AG09319 (cell line): ENCODE measurements at places on chromosomes 12 and 14.

DNA sequence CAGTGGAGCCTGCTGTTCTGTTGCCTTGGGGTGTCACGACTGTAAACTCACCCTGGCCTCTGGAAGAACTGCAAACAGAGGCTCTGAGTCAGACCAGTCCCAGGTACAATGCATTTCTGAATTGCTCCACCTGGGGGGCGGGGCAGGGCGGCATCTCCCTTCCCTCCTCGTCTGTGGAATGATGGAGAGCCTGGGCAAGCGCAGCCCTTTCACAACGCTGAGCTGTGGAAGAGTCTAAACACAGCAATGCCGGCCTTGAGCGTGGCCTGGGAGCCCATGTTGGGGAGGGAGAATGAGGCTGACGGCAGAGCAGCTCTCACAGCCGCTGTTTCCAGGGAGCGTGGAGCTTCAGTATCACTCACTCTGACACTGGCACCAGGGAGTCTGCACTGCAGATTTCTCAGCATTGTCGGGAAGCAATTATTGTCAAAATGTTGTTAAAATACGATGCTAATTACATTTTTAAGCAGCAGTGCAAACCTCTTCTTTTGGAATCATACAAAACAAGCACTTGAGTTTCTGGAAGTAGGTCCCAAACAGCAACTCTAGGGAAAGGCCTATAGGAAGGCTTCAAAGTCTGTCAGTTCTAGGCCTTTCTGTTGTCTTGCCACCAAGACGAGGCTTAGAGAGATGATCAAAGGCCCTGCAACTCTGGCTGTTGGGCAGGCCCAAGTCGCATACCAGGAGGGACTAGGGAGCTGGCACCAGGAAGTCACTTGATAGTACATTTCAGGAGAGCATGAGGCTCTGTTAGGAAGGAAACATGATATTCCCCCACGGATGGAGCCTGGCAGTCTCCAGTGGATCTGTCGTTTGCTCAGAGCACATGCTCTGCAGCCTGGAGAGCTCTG, 244.0 kb upstream of the FKBP4 start:
- no peak for DNase-seq

GRCh38 chr12:14979468-14979867, 6.6 kb downstream of the PDE6H start:
- no peak for DNase-seq

DNA sequence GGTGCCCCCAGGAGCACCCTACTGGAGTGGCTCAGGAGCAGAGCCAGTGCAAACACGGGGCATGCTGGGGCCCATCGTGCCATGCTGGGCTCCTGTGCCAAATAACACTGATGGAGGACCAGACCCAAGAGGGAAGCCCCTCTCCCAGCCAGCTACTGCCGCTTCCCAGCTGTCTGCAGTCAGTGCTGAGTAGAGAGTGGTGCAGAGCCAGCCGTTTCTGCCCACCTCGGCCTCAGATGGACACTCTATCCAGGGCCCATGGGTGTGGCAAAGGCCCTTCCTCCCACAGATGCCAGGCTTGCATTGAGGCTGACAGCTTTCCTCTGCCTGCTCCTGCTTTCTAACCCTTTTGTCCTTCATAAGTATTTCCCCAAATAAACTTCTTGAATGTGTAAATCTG, 13.2 kb downstream of the CLBA1 start:
- no peak for DNase-seq

GRCh38 chr12:44377443-44378187, 498.5 kb downstream of the NELL2 start:
- DNase-seq, result no peak

DNA sequence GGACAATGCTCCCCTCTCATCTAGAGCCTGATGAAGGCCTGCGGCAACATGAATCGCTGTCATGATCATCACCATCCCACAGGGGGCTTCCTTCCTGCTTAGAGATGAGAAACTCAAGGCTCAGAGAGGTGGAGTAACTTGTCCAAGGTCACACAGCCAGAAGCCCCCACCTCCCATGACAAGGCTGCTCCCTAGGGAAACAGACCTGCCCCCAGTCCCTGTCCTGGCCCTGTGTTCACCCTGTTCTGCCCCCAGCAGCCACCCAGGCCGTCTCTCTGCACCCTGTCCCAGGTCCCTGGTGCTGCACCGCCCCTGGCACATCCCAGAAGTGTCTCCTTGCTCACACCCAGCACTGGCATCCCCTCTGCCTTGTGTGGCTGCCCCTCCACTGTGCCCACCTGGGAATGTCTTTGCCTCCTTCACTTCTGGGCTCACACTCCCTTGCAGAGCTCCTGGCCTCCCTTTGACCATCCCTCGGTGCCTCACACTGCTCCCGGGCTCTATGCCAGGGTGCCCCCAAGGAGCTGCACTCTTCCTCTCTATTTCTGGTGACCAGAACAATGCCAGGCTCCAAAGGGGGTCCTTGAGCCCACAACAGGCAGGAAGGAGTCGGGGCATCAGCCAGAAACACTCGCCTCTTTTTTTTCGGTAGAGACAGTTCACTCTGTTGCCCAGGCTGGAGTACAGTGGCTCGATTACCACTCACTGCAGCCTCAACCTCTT, 70.5 kb downstream of the BCL11B start:
- no peak for DNase-seq

DNA sequence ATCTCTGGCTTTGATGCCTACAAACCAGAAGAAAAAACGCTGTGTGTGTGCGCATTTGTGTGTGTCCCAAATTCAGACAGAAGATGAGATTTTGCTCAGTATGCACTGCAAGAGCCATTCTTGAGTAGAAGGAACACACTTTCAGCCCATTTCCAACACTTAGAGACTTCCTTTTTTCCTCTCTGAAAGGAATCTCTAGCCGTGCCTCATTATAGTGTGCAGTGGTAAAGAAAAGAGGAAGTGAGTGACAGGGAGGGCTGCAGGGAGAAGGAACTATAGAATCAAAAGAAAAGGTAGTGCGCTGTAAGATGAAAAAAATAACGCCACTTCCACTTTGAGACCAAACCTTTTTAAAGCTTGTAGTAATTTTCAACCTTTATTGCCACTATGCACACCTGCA, 1400.9 kb upstream of the FLRT2 start:
- DNase-seq, result no peak

DNA sequence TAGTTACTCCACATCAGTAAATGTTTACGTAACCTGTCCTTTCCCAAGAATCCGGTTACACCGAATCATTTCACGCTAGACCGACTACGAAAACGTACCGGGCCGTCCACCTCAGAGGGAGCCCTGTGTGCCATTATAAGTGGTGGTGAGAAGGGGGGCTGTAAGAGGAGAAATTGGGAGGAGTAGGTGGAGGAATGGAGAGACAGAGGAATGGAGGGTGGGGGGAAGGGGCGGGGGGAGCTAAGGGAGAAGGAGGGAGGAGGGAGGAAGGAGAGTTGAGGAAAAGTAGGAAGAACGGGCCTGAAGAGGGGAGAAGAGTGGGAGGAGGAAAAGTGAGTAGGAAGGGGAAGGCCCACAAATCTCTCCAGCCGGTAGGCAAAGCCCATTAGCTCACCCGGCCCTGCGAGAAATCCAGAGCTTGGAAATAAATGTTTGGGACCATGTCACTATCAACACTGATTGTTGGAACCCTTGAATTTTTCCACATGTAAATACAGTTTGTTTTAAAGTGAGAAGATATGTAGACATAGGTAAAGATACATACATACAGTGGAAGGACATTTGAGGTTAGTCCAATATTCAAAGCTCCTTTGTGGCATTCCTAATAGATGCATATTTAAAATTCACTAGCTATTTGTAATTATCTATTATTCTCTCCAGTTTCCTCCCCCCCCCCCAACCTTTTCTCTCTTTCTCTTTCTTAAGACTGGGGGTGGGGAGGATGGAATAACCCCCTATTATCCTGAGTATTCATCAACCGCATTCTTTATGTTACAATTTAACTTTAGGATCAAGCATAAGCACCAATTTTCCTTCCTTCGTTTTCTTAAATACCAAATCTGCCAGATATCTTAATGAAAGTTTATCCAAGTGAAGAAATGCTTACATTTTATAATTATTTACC, 2.1 kb upstream of the FOXG1 start:
- DNase-seq, result no peak

DNA sequence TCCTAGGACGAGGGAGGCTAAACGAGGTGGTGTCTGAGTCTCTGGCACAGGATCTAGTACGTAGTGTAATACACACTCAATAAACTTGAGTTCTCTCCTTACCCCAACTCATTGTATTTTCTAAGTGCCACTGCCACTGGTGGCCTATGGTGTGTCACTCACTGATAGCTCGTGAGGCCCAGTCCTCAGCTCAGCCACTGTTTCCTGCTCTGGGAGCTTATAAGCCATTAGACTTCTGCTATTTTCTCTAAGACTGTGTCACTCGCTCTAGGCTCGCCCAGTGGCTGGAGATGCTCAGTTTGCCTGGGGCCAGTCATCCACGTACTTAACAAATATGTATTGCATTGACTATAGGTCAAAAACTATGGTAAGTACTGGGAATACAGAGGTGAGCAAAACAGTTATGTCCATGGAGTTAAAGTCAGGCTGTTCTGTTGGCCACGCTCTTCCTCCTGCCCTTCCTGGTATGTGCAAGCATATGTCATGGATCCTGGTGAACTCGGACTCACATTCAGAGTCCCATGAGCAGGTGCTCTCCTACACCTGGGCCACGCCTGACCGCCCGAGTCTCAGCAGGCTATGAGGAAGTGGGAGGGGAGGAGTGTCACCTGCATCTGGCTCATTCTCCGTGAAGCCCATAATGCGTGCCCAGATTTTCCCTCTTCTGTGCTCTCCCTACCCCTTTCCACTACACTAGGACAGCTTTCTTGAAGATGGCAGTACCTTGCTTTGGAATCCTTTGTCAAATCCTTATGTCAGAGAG, 41.6 kb downstream of the DEGS2 start:
- no peak for DNase-seq

DNA sequence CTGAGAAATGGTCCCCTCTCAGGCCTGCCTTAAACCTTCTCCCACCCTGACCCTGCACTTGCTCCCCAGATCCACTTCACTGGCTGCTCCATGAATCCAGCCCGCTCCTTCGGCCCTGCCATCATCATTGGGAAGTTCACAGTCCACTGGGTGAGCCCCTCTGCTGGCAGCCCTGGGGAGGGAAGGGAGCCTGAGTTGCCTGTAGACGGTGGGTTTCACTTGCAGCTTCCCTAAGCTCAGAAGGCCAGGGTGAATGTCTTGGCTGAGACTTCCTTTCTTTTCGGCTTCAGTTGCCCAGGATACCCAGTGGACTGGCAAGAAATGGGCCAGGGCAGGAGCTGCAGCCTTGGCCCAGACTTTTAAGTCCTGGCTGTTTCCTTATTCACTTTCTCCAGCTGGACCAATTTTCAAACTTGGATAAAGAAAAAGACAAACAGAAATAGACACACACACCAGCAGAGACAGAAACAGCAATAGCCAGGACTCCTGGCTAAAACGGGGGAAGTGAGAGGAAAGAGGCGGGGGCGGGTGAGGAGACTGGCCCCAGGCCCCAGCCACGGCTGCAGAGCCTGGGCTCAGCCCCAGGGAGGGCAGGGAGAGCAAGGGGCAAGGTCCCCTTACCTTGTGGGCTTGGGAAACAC, 2.0 kb downstream of the AQP6 start:
- DNase-seq, result no peak

- DNase-seq, result no peak
These were observed 14.5 kb downstream of the ARL6IP4 start for GRCh38 chr12:122994781-122995502.

DNA sequence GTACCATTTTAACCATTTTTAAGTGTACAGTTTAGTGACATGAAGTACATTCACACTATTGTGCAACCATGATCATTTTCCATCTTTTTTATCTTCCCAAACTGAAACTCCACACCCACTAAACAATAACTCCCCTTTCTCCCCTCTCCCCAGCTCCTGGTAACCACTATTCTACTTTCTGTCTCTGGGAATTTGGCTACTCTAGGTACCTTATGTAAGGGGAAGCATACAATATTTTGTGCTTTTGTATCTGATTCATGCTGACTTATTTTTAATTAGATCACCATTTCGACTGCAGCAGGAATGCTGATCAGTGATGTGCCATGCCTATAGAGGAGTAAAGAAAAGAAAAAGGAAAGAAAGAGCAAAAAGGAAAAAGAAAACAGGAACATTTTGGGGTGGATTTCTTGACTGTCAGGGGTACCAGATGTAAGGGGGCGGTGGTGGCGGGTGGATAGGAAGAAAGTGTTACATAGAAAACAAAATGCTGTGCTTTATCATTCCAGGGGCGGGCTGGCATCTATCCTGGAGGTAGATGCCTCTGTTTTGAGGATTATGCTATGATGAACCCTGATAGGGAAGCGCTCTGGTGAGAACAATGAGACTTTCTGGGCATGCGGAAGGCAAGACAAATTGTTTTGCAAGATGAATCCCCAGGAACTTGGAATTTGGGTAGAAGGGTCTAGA, 45.2 kb upstream of the CTDSP2 start:
- no peak for DNase-seq

DNA sequence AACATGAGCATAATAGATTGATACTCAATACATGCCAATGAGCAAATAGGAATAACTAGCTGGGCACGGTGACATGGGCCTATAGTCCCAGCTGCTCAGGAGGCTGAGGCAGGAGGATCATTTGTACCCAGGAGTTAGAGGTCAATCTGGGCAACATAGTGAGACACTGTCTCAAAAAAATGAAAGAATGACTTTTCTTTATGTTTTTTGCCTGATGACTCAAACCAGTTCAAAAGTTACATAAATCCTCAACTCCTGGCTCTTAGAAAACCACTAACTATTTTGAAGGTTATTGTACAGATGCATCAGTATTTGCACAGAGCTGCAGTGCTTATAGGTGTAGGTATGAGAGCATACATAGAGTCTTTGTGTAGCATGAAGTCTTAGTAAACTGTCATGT, 219.2 kb upstream of the RGS6 start:
- DNase-seq, result no peak

- DNase-seq, result no peak
These were observed 404.4 kb downstream of the TRHDE start for GRCh38 chr12:72676556-72676955.

- no peak for DNase-seq
These were observed 93.9 kb downstream of the PLBD1 start for GRCh38 chr12:14473707-14474287.

- no peak for DNase-seq
These were observed 119.3 kb upstream of the FSCB start for GRCh38 chr14:44626423-44626822.

GRCh38 chr14:101313268-101313667, 248.0 kb upstream of the DIO3 start:
- no peak for DNase-seq

DNA sequence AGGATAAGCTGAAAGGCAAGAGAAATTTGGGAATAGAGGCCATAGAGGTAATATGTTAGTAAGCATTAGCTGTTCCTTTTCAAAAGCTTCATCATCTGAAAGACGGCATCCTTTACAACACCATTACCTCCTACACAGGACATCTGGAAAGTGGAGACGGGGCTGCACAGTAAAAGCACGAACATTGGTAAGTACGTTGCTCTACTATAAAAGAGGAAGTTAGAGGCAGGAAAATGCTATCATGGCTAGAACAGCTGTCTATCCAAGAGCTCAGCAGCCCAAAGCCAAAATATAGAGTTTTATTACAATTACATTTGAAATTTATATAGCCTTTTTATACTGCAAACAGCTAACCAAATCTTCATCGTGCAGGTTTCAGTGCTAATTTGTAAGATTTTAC, 172.3 kb upstream of the GRIP1 start:
- no peak for DNase-seq
